Mesothelial cell of epicardium (in vitro differentiated cells): ENCODE measurements at places on chromosomes 1 and 21. TPM values are rescaled to one million over a fixed set of nuclear protein-coding genes. Genes with fewer than 3 reads are reported as not detected.

DNA sequence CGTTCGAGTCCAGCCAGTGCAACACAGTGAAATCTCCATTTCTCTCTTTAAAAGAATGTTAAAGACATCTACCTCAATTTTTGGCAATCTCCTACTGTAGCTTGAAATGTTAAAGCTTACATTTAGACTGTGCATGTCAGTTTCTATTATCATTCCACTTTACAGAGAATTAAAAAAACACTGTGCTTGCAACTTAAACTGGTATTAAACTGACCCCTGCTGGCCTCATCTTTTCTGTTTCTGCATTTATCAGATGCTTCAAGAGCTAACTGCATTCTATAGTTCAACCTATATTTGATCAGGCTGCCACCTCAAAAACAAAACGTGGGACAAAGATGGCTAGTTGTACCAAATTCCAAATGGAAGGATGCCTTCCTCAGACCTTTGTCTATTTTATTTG lies 226.5 kb downstream of the SMYD3 start:
- no peak for DNase-seq

- no peak for DNase-seq
Observed at GRCh38 chr1:218878369-218878768, 295.3 kb upstream of the LYPLAL1 start.

DNA sequence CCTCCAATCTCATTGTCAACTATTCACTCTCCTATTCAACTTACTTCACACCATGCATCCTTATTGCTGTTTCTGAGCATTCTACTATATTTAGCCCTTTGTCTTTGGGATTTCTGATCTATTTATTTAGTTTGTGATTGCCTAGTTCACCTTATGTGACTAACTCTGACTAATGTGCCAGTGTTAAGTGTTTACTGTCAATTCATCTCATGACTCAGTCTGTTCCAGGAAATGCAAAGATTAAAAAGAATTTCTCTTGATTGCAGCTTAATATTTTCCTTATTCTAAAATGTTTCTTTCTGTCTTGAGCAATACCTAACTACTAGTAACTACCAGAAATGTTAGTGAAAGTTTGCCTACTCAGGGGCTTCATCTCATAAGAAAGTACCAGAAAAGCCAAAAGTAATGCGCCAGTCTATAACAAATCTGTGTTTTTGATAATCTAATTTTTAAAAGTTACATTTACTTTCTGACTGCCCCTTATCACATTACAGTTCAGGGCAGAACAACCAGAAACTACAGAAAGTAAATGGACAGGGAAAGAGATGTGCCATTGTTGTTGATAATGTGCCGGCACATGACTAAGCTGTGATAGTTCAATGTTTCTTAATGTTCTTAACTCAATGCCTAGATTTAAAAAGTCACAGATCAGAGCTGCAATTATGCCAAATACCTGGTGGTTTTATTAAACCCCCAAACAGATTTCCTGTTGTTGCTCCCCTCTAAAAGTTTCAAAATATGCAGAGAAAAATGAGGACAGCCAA lies 556.5 kb downstream of the PTBP2 start:
- DNase-seq, result no peak

GRCh38 chr1:2267051-2267830 lies 39.1 kb downstream of the SKI start:
- DNase-seq, result no peak

DNA sequence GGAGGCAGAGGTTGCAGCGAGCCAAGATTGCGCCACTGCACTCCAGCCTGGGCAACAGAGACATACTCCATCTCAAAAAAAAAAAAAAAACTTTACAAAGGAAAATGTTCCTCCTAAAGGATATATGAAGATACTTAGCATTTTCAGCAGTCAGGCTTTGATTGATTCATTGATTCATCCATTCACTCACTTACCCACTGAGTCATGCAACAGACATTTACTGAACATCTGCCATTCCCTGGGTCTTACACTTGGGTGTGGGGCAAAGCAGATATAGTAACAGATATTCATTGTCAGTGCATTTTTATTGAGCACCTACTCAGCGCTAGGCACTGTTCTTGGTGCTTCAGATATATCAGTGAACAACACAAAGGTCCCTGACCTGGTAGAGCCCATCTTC lies 5.6 kb upstream of the LACTBL1 start:
- DNase-seq, result no peak

GRCh38 chr1:33918368-33918767 lies 54.5 kb downstream of the HMGB4 start:
- no peak for DNase-seq

DNA sequence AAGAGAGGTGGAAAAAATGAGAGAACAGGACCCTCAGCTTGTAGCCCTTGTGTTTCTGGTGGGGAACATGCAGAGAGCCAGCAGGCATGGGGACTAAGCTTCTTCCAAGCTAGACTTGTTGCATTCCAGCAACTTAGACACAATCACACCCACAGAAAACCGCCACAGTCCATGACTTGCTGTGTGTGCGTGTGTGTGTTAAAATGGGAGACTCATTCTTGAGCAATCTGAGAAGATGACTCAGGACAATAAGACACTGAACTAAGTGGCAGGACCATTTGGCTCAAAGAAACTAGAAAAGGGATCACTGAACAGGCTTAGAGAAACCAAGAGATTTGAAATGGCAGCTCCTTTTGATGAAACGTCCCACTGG lies 78.0 kb downstream of the HLX start:
- DNase-seq, result no peak

- no peak for DNase-seq
Observed at GRCh38 chr21:27681038-27681437, 714.1 kb upstream of the ADAMTS5 start.

- no peak for DNase-seq
Observed at GRCh38 chr1:95916616-95917015, 682.6 kb downstream of the RWDD3 start.

DNA sequence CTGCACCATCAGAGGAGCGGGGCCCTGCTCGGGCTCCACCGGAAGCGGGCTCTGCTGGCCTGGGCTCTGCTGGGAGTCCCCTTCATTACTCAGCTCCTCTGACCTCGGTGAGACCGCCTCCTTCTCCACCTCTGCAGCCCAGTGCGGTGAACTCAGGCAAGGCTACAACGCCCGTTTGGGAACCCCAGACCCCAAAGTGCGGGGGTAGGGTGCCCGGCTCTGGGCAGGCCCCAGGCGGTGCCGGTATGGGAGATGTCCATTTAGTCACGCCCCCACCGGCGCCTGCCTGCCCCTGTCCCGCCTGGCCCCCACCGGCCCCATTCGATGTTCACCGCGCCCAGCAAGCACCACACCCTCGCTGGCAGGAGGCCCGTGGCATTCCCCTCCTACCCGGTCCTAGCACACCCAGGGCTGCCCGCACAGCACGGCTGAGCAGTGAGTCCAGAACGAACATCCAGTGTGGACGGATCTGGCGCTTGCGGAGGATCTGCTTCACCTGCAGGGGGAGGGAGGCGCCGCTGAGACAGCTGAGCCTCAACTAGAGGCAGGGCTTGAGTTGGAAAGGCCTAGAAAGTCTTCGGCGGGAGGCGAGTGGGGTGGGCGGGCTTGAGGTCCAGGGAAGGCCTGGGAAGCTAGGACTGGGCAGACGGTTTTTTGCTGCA lies 10.0 kb downstream of the MAP3K6 start:
- no peak for DNase-seq

DNA sequence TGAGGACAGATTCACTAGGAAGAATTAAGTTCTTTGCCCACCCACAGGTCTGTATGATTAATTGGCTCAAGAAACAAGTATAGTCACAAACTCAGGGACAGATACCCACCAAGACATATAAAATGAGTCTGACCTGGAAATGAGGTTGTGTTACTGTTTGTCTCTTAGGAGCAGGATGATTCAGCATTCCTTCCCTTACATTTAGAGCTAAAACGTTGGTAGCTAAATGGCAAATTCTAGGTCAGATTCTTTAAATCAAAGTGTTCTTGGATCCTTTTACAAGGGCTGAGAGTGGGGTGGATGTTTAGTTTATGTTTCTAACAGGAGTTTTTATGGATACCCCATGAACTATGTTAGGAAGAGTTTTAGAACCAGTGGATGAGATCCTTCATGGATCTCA lies 4.7 kb downstream of the RIMKLA start:
- no peak for DNase-seq

GRCh38 chr1:164087906-164088453 lies 471.0 kb upstream of the PBX1 start:
- DNase-seq, result no peak

- DNase-seq, result peak; percentile 61
Observed at GRCh38 chr1:178037510-178038253, 56.2 kb upstream of the RASAL2 start.

GRCh38 chr21:29443411-29444010 lies 144.8 kb downstream of the BACH1 start:
- no peak for DNase-seq

DNA sequence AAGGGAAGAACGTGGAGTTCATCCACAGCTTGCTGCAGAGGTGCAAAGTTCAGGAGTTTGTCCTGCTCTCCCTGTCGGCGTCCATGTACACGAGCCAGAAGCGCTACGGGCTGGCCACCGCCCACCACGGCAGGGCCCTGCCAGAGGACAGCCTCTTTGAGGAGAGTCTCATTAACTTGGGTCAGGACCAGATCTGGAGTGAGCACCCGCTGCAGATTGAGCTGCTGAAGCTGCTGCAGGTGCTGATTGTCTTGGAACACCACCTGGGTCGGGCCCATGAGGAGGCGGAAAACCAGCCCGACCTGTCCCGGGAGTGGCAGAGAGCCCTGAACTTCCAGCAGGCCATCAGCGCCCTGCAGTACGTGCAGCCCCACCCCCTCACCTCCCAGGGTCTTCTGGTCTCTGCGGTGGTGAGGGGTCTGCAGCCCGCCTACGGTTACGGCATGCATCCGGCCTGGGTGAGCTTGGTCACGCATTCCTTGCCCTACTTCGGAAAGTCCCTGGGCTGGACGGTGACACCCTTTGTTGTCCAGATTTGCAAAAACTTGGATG lies 73.8 kb upstream of the MORC3 start:
- DNase-seq, result no peak

DNA sequence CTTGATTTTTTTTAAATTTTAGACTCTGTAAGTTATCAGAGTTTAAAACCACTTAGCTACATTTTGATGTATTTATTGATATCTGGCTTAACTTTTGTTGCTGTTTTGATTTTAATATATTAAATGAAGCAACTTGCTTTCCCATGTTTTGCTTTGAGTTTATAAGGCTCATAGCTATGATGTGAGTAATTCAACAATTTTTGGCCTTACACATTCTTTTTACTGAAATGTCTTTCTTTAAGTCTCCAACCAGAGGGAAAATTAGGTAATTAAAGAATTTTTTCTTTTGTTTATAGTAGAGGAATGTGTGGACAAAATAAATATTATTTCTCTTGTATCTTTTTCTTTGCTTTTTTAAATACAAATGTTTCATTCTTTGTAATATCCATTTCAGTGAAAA lies 258.3 kb upstream of the ADAMTS5 start:
- no peak for DNase-seq

- peak; percentile 59 for DNase-seq
Observed at GRCh38 chr1:201538612-201539551, at the start of gene NAV1. NAV1 (plus strand) TSS chr1:201539127; CDS start chr1:201622885, 83,758 bp downstream.

GRCh38 chr1:5758000-5758858 lies 234.0 kb downstream of the NPHP4 start:
- no peak for DNase-seq

GRCh38 chr1:214584805-214585766 lies 17.9 kb upstream of the CENPF start:
- no peak for DNase-seq

- no peak for DNase-seq
Observed at GRCh38 chr1:31598980-31599379, 18.5 kb upstream of the HCRTR1 start.

GRCh38 chr1:230794431-230794830 lies 47.2 kb downstream of the CAPN9 start:
- no peak for DNase-seq

GRCh38 chr1:204441558-204441957 lies 29.9 kb upstream of the PPP1R15B start:
- no peak for DNase-seq

DNA sequence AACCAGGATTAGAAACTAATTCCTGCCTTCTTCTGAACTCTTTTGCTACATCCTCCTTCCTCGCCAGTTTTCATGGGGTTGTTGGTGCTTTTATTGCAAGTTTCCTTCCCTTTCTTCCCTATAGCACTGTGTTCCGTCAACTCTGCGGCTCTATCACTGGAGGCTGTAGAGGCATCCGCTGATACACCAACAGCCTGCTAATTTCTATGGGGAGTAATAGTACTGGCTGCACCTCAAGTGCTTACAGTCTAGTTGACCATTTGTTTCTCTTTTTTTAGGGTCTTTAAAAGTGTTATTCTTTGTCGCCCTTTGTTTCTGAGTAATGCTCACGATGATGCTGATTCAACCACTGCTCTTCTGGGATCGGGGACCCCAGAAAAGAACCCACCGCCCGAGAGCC lies 746 bp downstream of the MIS18A start:
- DNase-seq, result no peak

DNA sequence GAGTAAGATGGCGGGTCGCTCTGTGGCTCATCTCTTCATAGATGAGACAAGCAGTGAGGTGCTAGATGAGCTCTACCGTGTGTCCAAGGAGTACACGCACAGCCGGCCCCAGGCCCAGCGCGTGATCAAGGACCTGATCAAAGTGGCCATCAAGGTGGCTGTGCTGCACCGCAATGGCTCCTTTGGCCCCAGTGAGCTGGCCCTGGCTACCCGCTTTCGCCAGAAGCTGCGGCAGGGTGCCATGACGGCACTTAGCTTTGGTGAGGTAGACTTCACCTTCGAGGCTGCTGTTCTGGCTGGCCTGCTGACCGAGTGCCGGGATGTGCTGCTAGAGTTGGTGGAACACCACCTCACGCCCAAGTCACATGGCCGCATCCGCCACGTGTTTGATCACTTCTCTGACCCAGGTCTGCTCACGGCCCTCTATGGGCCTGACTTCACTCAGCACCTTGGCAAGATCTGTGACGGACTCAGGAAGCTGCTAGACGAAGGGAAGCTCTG lies 2.4 kb downstream of the TNFAIP8L2 start:
- no peak for DNase-seq

DNA sequence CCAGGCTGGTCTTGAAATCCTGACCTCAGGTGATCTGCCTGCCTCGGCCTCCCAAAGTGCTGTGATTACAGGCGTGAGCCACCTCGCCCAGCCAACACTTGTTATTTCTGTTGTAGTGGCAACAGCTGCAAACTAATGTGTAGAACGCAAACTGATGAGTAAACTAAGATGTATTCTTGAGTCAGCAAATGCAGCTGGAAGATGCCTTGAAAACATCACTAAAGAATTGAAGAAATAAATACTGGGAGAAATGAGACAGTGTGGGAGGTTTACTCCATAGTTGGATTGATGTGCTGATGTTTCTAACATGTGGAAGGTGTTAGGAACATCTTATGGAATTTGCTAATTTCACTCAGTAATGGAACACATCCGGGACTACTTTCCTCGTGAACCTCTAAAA lies 61.3 kb upstream of the KCNE2 start:
- DNase-seq, result no peak

Gene INSRR
- total RNA-seq, result 0.45 to 0.66 TPM (median 0.51 TPM) in 3 replicates

Gene HUNK
- total RNA-seq, result 58.8 to 61.4 TPM (median 60.6 TPM) in 3 replicates

Gene MIXL1
- 3.2 to 4.3 TPM (median 3.4 TPM) in 3 replicates for total RNA-seq

Gene SCNM1
- 34.9 to 37.1 TPM (median 36.9 TPM) in 3 replicates for total RNA-seq

Gene TFB2M
- total RNA-seq, result 12.1 to 12.7 TPM (median 12.7 TPM) in 3 replicates

Gene CD53
- not detected in 3 replicates for total RNA-seq

Gene RLF
- total RNA-seq, result 33.2 to 33.6 TPM (median 33.3 TPM) in 3 replicates

Gene LRP8
- 18.2 to 19.9 TPM (median 19.2 TPM) in 3 replicates for total RNA-seq
